Stimulated activated CD4-positive, alpha-beta T cell treated with anti-CD3 and anti-CD28 coated beads, Interleukin-15, amount 100 ng/mL, for 1 hour (primary cell): ENCODE measurements at places on chromosomes 16 and 17.

GRCh38 chr17:46943501-46944393, 20.8 kb downstream of the GOSR2 start:
- no peak for DNase-seq

- DNase-seq: no peak
These were observed 306.1 kb upstream of the KIF2B start for GRCh38 chr17:53516636-53517035.

GRCh38 chr17:36869441-36869840, 67.8 kb upstream of the LHX1 start:
- DNase-seq: no peak

- no peak for DNase-seq
These were observed 9.5 kb upstream of the METTL22 start for GRCh38 chr16:8611886-8612600.

GRCh38 chr17:48871551-48872351, 20.8 kb upstream of the ATP5MC1 start:
- DNase-seq: no peak
